CD4-positive, CD25-positive, alpha-beta regulatory T cell (primary cell): ENCODE measurements at places on chromosomes 7 and 10. TPM values are rescaled to one million over a fixed set of nuclear protein-coding genes. Genes with fewer than 3 reads are reported as not detected.

AKR1C1 gene
- total RNA-seq: 1.4 TPM

NOLC1 gene
- total RNA-seq: 35.6 TPM

AKR1C3 gene
- 7.4 TPM for total RNA-seq

KAZALD1 gene
- not detected for total RNA-seq

C10orf71 gene
- total RNA-seq: not detected

MYH16 gene
- total RNA-seq: not detected

ZYX gene
- total RNA-seq: 174 TPM

CTBP2 gene
- 0.49 TPM for total RNA-seq

SLIT1 gene
- total RNA-seq: 0.32 TPM

COL1A2 gene
- not detected for total RNA-seq

OR2A1 gene
- total RNA-seq: not detected

OPN1SW gene
- total RNA-seq: not detected

- no peak for DNase-seq
Measured at GRCh38 chr7:43938892-43939482, 12.8 kb downstream of the UBE2D4 start.

GRCh38 chr7:32204361-32205018 lies 134.3 kb upstream of the PDE1C start:
- DNase-seq: no peak

DNA sequence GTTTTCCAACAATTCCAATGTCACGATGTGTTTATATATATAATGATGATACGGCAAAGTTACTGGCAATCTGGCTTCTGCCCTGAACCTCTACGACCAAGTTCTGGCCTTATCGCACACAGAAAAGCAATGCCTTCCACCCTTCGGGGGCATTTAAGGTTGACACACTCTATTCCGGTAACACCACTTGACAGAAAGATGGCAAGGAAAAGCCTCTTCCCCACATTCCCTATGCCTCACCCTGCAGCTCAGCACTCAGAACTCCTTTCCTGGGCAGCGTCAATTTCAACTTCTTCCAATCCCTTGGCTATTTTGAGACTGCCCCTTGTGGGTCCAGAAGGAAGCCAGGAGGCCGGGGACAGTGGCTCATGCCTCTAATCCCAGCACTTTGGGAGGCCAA lies 2.5 kb upstream of the ADRB1 start:
- no peak for DNase-seq

DNA sequence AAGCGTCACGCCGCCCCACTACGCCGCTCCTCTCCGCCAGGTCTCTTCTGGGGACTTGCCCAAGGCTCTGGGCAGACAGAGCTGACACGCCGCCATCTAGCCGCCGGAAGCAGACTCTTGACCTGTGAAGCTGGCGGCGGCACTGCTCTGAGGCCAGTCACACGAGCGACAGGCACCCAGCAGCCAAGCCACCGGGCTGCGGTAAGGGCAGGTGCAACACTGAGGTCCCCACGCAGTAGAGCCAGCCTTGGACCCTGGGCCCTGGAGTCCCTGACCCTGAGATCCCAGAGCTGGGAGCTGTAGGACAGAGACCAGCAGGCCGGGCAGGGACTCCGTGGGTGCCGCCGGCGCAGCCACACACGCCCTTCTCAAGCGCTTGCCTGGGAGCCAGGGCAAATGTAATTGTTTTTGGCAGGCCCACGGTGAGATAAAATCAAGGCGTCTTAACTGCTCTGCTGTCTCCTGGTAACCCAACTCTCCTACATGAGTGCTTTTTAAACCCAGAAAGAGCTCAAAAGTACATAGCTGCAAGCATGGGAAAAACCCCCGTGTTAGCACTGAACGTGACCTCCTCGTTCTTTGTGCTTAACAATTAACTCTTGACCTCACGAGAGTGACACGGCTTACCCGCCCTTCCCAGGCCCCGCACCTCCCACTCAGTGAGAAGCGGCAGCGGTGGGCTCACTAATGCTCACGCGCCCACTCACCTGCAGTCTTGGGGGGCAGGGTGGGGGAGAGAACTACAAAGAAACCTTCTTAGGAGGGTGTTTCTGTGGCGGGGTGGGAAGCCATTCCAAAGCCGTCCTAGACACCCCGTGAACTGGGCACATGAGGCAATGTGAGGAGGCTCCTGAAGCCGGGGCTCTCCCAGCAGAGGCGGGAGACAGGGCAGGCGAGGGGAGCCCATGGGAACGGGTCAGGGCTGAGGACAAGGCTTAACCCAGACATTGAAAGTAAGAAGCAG lies 8.5 kb downstream of the GPER1 start:
- no peak for DNase-seq

DNA sequence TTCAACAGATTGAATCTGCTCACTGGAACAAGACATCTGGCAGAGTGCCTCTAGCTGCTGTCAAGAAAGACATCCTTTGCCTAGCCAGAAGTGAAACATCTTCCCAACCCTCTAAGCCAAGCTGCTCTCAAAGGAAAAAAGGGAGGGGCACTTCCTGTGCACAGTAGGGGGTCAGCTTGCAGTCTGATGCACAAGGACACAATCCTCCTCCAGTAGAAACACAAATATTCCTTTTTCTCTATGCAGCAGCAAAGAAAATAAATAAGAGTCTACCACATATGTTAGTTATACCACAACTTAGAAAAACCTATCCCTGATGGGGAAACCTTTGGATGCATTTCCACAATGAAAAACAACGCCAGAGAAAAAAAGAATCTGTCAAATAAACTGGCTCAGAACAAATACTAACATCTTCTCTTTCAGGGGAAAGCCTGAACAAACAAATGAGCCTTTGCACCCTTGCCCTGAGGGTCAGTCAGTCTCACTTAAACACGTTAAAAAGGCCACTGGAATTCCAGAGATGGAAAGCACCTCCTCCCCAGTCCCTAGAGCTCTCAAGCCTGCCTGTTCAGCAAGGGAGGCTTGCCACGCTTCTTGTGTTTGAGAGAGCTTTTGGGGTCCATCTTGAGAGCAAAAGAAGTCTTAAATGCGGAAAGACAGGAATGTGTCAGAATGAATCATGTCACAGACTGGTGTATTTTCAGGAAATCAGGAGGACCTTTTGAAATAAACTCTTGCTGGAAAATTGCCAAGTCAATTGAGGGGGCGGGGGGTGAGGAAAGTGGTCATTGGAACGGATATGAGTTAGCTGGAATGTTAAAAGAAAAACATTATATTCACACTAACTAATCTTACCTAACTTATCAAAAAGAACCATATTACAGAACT lies 7.5 kb downstream of the LAMB1 start:
- DNase-seq: no peak

- no peak for DNase-seq
Measured at GRCh38 chr10:3901370-3901769, 116.4 kb upstream of the KLF6 start.

DNA sequence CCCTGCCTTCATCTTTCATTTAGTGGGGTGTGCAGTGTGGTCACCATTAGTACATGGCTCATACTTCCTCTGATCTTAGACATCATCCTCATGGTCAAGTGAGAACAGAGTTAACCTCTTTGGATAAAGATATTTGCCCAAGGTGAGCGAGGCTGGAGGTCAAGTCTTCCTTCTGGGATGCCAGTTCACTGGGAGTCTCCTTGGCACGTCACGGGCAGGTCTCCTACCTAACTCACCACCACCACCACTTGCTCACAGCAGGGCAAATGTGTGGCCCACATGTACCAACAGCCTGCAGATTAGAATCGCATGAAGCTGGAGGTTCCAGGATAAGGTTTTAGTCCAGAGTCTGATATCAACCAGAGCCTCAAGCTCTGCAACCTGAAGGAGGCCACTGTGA lies 164.6 kb downstream of the USP6NL start:
- no peak for DNase-seq

GRCh38 chr10:33460505-33461294 lies 126.2 kb upstream of the NRP1 start:
- no peak for DNase-seq

DNA sequence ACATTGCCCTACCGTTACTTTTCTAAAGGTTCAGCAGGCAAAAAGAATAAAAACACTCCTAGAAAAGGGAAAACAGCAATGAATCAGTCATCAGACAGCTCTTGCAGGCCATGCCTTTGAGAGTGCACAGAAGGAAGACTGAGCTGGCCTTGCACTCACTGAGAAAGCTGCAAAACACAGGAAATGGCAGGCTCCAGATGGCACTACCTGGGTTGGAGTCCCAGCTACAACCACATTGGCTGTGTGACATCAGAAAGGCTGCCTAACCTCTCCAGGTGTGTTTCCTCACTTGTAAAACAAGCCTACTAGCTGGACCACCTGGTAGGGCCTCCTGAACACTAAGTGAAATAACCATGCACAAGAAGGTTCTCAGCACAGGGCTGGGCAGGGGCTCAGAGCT lies 113.7 kb downstream of the SFMBT2 start:
- no peak for DNase-seq

DNA sequence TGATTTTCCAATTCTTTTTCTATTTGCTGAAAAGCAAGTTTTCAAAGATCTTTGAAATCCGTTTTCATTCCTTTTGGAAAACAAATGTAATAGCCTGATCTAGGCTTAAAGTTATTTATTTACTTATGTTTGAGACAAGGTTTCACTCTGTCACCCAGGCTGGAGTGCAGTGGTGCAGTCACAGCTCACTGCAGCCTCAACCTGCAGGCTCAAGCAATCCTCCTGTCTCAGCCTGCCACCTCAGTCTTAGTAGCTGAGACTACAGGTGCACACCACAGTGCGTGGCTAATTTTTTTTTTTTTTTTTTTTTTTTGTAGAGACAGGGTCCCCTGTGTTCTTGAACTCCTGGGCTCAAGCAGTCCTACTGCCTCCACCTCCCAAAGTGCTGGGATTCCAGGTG lies 4.6 kb downstream of the ST7 start:
- no peak for DNase-seq

- DNase-seq: no peak
Measured at GRCh38 chr7:138459413-138460175, 465 bp upstream of the TRIM24 start.

GRCh38 chr7:140003913-140004382 lies 58.8 kb downstream of the PARP12 start:
- DNase-seq: peak; percentile 55

DNA sequence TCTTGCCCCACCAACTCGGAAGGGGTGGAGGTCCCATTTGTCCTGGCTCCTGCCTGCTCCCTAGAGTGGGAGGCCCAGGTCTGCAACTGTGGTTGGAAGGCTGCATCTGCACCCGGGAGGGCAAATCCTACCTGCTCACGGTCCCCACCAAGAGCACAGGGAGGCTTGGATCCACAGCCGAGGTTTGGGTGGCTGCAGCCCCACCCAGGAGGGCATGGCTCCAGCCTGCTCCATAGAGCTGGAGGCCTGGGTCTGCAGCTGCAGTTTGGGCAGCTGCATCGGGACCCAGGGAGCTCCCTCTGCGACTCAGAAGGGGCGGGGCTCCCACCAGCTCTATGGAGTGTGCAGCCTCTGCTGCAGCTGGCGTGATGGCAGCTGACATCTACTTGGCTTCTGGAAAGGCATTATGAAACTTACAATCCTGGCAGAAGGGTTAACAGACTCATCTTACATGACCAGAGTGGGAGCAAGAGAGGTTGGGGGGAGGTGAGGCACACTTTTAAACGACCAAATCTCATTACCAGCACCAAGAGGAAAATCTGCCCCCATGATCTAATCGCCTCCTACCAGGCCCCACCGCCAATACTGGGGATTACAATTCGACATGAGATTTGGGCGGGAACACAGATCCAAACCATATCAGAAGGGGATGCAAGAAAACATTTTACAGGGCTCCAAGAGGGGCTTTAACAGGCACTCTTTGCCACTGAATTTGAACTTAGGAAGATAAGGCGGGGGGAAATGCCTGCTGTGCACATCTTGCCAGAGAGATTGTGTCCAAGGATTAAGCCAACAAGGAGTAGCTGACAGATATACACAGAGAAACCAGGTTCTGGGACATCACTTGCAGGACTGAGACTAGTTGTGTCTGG lies 8.2 kb upstream of the BLVRA start:
- no peak for DNase-seq

- no peak for DNase-seq
Measured at GRCh38 chr10:63115732-63116383, 17.3 kb upstream of the NRBF2 start.

DNA sequence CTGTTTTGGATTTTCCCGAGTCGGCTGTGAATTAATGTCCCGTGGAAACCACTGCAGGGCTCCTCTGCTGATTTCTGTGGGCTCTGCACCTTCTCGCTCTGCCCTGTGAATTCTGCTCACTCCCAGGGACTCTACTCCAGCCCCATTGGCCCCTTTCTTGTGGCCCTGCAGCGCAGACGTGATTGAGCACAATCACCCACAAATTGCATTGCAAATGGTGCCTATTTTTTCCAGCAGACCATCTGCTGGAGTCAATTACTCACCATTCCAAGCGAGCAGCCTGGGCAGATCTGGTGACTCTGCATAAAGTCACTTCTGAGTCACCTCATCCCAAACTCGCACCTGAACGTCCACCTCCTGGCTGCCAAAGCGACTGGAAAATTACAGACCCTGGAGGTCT lies 235.8 kb downstream of the PAXIP1 start:
- DNase-seq: no peak

DNA sequence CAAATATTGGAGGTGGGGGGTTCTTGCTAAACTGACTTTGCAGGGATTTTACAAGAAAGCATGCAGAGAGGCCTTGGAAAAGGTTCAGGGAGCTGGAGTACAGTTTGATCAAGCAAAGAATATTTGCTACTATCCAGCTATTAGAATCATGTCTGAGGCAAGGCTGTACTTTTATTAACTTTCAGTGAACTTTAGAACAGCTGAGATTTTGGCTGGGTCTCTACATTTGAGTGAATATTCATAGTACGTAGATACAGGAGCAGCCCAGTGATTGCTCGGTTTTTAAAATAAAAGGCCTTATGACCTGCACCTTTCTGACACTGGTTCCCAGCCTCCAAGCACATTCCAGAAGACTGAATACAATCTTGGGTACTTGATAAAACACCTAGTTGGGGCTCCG lies 496.8 kb upstream of the AKR1E2 start:
- DNase-seq: no peak

- no peak for DNase-seq
Measured at GRCh38 chr10:83083831-83084230, 1055.5 kb upstream of the GHITM start.

- DNase-seq: no peak
Measured at GRCh38 chr7:5217396-5217795, 27.4 kb downstream of the WIPI2 start.

GRCh38 chr10:110399106-110399964 lies 94.6 kb upstream of the SMNDC1 start:
- no peak for DNase-seq

- DNase-seq: no peak
Measured at GRCh38 chr7:50727072-50727471, 55.6 kb downstream of the GRB10 start.

DNA sequence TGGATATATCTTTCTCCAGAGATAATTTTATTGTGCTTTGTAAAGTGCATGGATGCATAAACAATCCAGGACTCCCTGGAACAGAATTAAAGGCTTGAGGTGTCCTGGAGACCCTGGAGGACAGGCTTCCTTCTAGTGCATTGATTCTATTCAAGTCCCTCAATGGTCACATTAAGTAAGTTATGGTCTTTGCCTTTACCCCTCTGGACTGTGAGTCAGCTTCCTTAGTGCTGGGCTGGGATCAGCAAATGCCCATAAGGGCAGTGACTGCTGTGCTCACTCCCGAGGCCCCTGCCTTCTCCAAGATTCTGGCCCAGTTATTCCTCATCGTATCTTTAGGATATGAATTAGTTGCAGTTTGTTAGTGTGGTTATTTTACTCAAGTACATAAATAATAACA lies 178.7 kb upstream of the PRSS58 start:
- DNase-seq: no peak
